Stimulated activated CD8-positive, alpha-beta memory T cell treated with anti-CD3 and anti-CD28 coated beads, Interleukin-7, amount 100 ng/mL, for 1 hour (primary cell): ENCODE measurements at places on chromosomes 7 and 10.

GRCh38 chr10:101280511-101280910 is 51.2 kb upstream of the LBX1 start:
- no peak for DNase-seq

DNA sequence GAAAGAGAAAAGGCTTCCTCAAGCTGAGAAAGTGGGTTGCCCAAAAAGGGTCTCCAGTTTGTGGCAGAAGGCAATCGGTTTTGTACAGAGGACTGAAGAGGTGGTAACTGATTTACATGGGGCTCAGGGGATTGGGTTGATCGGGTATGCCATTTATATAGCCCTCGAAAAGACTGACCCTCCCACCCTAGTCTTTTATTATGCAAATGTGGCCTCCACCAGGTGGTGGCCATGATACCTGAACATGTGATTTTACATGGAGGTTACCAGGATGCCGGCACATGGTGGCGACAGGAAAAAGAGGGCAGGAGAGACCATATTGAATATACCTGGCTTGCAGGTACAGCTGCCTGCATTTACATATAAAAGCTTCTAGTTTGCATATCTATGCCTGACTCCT is 36.7 kb downstream of the ATE1 start:
- no peak for DNase-seq

DNA sequence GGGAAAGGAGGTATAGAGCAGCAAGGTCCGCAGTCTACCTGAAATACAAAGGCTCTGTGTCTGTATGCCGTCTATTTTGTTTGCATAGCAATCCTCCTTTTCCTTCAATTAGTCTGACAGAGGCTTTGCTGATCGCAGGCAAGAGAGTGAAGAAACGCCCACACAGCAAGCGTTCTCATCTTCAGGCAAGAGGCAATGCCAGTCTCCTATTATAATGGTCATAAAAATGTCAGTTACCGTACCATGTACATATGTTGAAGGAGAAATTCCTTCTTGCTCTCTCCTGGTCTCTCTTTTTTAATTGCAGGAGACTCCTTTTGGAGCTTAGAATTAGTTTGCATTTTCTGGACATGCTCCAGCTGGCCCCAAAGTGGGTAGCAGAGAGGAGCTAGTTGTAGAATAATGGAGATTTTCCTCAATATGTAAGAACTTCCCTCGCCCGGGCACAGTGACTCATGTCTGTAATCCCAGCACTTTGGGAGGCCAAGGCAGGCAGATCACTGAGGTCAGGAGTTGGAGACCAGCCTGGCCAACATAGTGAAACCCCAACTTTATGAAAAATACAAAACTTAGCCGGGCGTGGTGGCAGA is 139.5 kb downstream of the PFKFB3 start:
- DNase-seq, result no peak

DNA sequence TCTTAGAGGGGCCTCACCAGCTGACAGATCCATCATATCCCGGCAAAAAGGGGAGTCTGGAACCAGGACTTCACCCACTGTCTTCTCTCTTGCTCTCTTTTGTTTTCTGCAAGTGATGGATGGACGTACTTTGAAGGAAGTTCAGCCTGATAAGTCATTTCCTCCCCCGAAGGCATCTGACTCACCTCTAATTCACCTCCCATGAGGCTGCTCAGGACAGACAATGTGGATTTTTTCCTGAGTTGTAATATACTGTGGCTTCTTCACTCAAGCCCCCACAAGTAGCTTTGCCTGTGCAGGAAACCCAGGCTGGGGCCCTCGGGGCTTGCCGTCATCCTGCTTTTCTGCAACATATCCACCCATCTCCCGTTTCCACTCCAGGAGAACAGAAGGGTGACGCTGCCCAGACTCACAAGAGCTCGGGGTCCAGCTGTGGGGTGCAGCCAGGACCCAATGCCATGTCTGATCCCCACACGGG is 70.4 kb downstream of the ASB13 start:
- DNase-seq, result no peak

DNA sequence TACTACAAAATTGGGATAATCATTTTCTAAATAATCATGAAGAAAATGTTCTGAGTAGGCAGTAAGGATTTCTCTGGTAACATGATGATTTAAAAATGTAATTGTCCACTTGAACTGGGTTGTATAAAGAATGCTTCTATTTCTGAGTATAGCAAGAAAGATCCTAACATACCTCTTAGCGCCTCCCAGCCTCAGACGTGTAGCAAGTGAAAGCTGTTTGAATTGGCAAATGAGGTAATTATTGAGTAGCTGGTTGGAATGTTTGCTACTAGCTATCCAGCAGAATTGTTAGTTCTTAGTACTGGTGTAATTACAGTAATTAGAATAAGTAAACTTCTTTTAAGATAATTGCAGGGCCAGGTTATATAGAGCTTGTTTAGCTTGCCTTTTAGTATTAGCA is 47.9 kb downstream of the SEPTIN7 start:
- no peak for DNase-seq

DNA sequence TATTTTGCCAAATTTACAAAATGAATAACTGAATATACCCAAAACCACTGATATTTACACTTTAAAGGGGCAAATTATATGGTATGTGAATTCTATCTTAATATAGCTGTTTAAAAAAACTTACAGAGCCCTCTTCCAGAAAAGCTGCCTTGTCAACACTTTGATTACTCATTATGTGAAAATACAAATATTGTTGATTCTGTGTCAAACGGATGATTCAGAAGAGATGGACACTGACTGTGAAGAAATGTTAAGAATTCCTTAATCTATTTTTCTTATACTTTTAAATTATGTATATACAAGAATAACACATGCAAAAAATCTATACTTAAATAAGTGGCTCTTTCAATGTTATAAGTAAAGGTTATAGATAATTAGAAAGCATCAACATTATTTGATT is 41.5 kb downstream of the SMURF1 start:
- DNase-seq, result no peak

DNA sequence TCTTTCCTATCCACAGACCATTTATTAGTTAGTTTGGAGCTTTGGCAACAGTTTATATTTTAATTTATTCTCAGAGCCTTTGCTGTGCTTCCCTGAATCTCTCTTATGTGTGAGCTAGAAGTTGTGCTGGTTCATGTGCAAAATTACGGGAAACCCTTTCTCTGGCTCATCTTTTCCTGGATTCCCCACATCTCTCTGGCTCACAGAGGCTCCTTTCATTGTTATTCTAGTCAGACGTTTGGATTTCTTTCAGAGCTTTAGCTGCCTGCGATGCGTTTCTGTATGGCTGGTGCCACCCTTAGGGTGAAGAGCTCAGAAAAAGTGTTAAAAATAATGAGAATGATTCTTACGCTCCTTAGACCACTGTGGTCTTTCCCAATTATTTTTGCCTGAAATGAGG is 53.3 kb downstream of the TPST1 start:
- no peak for DNase-seq

- DNase-seq, result no peak
Observed at GRCh38 chr10:43421201-43421507, 12.2 kb upstream of the HNRNPF start.
